ENCODE measurements at places on chromosomes 12 and 14. TPM values are rescaled to one million over a fixed set of nuclear protein-coding genes. Genes with fewer than 3 reads are reported as not detected.

GRCh38 chr12:49105504-49106084 is 5.1 kb downstream of the LMBR1L start:
- H3K4me3 ChIP-seq = no peak overlapping the region
- peaks cover 21% of the 10 kb centered on the region for H3K4me1 ChIP-seq
- H3K27ac ChIP-seq = no peak overlapping the region

- H3K27ac ChIP-seq = no peak overlapping the region
- H3K36me3 ChIP-seq = no peaks in the 10 kb centered on the region
- DNase-seq = no peak
These were observed 10.7 kb downstream of the TEDC1 start for GRCh38 chr14:105501504-105502291.

DNA sequence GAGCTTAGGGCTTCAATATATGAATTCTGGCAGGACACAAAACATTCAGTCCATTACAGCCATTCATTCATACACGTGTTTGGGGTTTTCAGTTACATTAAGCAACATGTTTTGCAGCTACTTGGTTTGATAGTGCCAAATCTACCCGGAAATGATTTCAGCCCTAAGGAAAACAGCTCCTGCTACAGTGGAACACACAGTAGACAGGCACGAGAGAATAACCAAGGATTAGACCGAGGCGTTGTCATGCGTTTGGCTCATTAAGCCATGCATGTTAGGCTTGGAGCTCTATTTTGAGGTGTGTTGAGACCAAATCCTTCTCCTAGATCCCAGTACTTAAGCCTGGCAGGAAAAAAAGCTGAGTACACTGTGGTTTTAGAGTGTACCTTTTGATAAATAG is 177.4 kb downstream of the PRKCH start:
- H3K27me3 ChIP-seq = no peaks in the 10 kb centered on the region
- peaks cover 74% of the 10 kb centered on the region for H3K36me3 ChIP-seq
- H3K4me3 ChIP-seq = no peak overlapping the region
- H3K4me1 ChIP-seq = peaks cover 75% of the 10 kb centered on the region

DNA sequence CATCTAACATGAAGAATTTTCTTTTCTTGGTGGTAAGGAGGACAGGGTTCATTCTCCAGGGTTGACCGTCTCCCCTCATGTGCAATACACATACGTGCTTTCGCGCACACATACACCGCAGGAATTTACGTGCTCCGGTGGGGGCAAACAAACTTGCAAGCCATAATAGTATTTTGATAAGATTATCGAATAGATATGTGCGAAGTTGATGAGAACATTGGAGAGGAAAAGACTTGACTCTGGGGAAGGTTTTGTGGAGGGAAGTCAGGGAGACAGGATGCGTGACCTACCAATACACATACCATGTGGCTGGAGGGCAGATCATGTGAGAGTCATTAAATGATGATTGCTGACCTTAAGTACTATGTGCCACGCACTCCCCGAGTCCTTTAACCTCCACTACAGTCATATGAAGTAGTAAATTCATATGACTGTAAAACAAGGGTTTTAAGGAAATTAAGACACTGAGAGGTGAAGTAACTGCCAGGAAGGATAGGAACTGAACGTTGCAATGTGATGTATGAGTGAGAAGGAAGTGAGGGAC is 921 bp downstream of the RAD51B start:
- no peak for DNase-seq
- peak overlapping the region; percentile 92 for H3K4me3 ChIP-seq
- H3K36me3 ChIP-seq = no peaks in the 10 kb centered on the region
- H3K27me3 ChIP-seq = no peaks in the 10 kb centered on the region
- peaks cover 43% of the 10 kb centered on the region for H3K4me1 ChIP-seq

DNA sequence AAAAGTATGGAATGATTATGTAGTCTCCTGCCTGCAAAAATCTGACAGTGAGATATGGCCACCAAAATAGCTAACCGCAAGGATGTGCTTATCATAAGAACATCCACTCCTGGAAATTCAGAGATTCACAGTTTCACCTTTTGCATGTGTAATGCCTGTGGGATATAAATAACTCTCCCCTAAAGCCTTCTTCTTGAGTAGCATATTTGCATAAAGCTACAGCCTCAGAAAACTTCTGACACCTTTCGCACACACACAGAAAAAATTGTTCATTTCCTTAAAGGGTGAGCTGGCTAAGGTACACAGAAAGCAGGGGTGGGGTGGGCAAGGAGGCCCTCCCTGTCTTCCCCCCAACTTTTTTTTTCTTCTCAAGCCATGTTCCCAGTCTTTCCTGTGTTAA is 3.1 kb upstream of the IGF1 start:
- H3K36me3 ChIP-seq = no peaks in the 10 kb centered on the region
- no peaks in the 10 kb centered on the region for H3K27me3 ChIP-seq
- H3K27ac ChIP-seq = peak overlapping the region; percentile 84
- no peak overlapping the region for H3K4me3 ChIP-seq
- no peak for DNase-seq

DNA sequence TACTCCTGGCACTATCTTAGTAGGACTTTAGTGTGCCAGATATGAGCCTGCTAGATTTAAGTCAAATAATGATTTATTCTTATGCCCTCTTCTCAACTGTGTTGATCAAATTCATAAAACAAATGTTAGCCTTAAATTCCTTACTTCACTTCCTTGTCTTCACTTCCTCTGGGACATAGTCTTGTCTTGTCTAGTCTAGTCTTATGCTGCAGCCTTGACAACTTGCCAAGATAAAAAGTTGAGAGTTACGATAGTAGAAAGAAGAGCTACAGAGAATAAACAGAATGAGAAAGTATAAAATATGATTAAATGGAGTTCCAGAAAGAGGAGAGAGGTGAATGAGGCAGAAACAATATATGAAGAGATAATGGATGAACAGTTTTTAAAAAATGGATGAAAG is 378.1 kb downstream of the DAD1 start:
- H3K27me3 ChIP-seq = no peaks in the 10 kb centered on the region
- H3K4me1 ChIP-seq = peaks cover 2% of the 10 kb centered on the region
- no peak overlapping the region for H3K27ac ChIP-seq
- DNase-seq = no peak
- no peak overlapping the region for H3K4me3 ChIP-seq

DNA sequence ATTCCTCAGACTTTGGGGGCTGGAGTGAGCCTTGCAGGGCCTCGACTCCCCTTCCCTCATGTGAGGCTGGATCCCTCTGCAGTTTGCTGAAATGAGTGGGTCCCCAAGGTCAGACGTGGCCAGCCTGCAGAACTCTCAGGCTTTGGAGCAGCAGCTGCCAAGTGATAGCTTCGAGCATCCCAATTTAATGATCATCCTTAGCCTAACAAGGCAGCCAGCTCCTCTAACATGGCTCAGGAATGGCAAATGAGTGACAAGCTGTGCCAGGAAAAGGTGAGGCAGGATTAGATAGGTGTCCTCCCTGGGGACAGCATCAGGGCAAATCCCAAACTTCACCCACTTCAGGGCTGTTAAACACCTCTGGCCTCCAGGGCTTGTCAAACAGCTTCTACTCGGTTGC is 130.7 kb upstream of the PWP1 start:
- DNase-seq = no peak
- no peak overlapping the region for H3K4me3 ChIP-seq
- no peak overlapping the region for H3K27ac ChIP-seq
- no peaks in the 10 kb centered on the region for H3K27me3 ChIP-seq
- no peaks in the 10 kb centered on the region for H3K36me3 ChIP-seq
- peaks cover 2% of the 10 kb centered on the region for H3K4me1 ChIP-seq

DNA sequence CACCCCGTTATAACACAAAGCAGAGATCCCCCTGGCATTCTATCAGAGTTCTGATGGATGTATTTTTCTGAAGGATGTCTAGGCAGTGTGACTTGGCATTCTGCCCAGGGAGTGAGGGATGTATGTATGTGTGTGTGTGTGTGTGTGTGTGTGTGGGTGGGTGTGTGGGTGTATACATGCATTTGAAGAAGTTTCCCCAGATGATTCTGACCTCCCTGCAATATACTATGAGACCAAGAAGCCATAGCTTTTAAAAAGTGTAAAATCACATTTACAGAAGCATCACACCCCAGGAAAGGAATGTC is 59.7 kb upstream of the NAP1L1 start:
- H3K36me3 ChIP-seq = no peaks in the 10 kb centered on the region
- H3K4me3 ChIP-seq = no peak overlapping the region
- no peak overlapping the region for H3K27ac ChIP-seq
- no peak for DNase-seq
- no peaks in the 10 kb centered on the region for H3K27me3 ChIP-seq
- peaks cover 20% of the 10 kb centered on the region for H3K4me1 ChIP-seq

DNA sequence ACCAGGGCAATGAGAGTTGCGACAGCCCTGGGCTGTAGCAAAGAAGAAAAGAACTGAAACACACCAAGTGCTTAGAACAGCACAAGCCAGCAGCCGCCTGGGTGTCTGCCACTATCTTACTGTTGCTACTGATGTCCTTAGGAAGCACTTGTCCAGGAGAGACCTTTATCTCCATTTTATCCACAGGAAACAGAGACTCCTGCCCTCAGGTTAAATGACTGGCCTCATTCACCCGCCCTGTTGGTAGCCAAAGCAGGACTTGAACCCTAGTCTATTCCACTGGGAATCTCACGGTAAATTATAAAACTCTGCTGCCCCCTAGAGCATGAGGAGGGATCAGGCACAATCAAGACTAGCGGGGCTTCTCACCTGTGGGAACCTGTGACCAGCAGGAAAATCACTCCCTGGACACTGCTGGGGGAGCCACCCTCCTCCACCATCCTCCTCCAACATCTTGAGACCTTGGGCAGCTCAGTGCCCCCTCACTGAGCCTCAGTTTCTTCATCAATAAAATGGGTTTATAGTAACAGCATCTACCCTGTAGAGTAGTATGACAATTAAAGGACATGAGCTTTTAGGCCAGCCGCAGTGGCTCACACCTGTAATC is 20.5 kb upstream of the TESC start:
- no peak overlapping the region for H3K4me3 ChIP-seq
- no peaks in the 10 kb centered on the region for H3K27me3 ChIP-seq
- no peaks in the 10 kb centered on the region for H3K4me1 ChIP-seq
- no peaks in the 10 kb centered on the region for H3K36me3 ChIP-seq
- H3K27ac ChIP-seq = no peak overlapping the region

- peaks cover 3% of the 10 kb centered on the region for H3K36me3 ChIP-seq
- peaks cover 2% of the 10 kb centered on the region for H3K27me3 ChIP-seq
- H3K4me1 ChIP-seq = peaks cover 20% of the 10 kb centered on the region
- no peak overlapping the region for H3K4me3 ChIP-seq
These were observed 14.0 kb upstream of the KLRD1 start for GRCh38 chr12:10293570-10294227.

- no peak overlapping the region for H3K27ac ChIP-seq
- DNase-seq = no peak
- peaks cover 2% of the 10 kb centered on the region for H3K27me3 ChIP-seq
- no peak overlapping the region for H3K4me3 ChIP-seq
These were observed 390.7 kb downstream of the APAF1 start for GRCh38 chr12:99035803-99036202.

DNA sequence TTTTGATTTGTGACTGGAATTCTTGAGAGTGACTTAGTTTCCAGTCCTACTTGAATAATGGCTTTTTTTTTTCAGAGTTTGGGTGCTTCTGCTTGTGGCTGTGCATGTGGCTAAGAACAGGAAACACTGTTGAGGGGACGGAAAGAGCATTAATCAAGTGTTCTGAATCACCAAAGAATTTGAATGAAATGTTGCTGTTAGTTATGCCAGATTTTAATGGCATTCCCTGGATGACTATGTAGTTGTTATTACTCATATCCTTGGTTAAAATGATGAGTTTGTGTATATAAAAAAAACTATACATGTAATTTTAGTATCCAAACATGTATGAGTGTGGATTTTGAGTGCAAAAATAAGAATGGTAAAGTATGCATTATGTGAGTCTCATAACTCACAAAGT is 347.9 kb downstream of the BCAT1 start:
- H3K27ac ChIP-seq = no peak overlapping the region
- no peak overlapping the region for H3K4me3 ChIP-seq
- no peaks in the 10 kb centered on the region for H3K36me3 ChIP-seq
- no peak for DNase-seq
- peaks cover 4% of the 10 kb centered on the region for H3K4me1 ChIP-seq

- peaks cover 93% of the 10 kb centered on the region for H3K4me1 ChIP-seq
- no peak for DNase-seq
- peak overlapping the region; percentile 94 for H3K27ac ChIP-seq
- peak overlapping the region; percentile 75 for H3K4me3 ChIP-seq
- peaks cover 53% of the 10 kb centered on the region for H3K36me3 ChIP-seq
- H3K27me3 ChIP-seq = no peaks in the 10 kb centered on the region
These were observed 66.1 kb downstream of the CCDC88C start for GRCh38 chr14:91351512-91351862.

- DNase-seq = no peak
- H3K27me3 ChIP-seq = no peaks in the 10 kb centered on the region
- no peak overlapping the region for H3K4me3 ChIP-seq
These were observed 418.6 kb downstream of the SLC16A7 start for GRCh38 chr12:60014436-60014835.

- H3K27ac ChIP-seq = no peak overlapping the region
- DNase-seq = no peak
- no peaks in the 10 kb centered on the region for H3K4me1 ChIP-seq
These were observed 592.0 kb downstream of the KCNH5 start for GRCh38 chr14:62453226-62453625.

- H3K27ac ChIP-seq = no peak overlapping the region
- no peaks in the 10 kb centered on the region for H3K27me3 ChIP-seq
- H3K36me3 ChIP-seq = no peaks in the 10 kb centered on the region
- no peak for DNase-seq
- no peak overlapping the region for H3K4me3 ChIP-seq
- H3K4me1 ChIP-seq = no peaks in the 10 kb centered on the region
These were observed 94.1 kb downstream of the SLC25A47 start for GRCh38 chr14:100416921-100417860.

GRCh38 chr12:116996621-116997020 is 85.9 kb downstream of the FBXW8 start:
- no peaks in the 10 kb centered on the region for H3K4me1 ChIP-seq
- DNase-seq = no peak
- no peak overlapping the region for H3K4me3 ChIP-seq
- H3K27me3 ChIP-seq = no peaks in the 10 kb centered on the region
- H3K36me3 ChIP-seq = peaks cover 2% of the 10 kb centered on the region

GRCh38 chr12:75935539-75936242 is 95.9 kb downstream of the PHLDA1 start:
- peaks cover 3% of the 10 kb centered on the region for H3K36me3 ChIP-seq
- peaks cover 3% of the 10 kb centered on the region for H3K27me3 ChIP-seq
- no peak for DNase-seq

- H3K4me1 ChIP-seq = peaks cover 8% of the 10 kb centered on the region
- no peaks in the 10 kb centered on the region for H3K27me3 ChIP-seq
- no peak overlapping the region for H3K27ac ChIP-seq
- H3K4me3 ChIP-seq = no peak overlapping the region
- no peak for DNase-seq
- H3K36me3 ChIP-seq = no peaks in the 10 kb centered on the region
These were observed 150.8 kb upstream of the FSCB start for GRCh38 chr14:44657696-44658388.

Gene TEX22
- total RNA-seq = 3.9 TPM

Gene DLGAP5
- total RNA-seq = 117 TPM

Gene LARP4
- 52.0 TPM for total RNA-seq

Gene ISM2
- not detected for total RNA-seq

Gene EIF2S3B
- total RNA-seq = 1.0 TPM

Gene RDH12
- total RNA-seq = not detected

Gene GRIN2B
- not detected for total RNA-seq

Gene PLD4
- not detected for total RNA-seq

Gene GPX2
- not detected for total RNA-seq

Data from activated CD4-positive, alpha-beta T cell treated with anti-CD3 and anti-CD28 coated beads, Interleukin-2, amount 10 ng/mL, durations not matched to agents 7 days and 5 days (primary cell).